ENCODE measurements at places on chromosomes 1 and 21. TPM values are rescaled to one million over a fixed set of nuclear protein-coding genes. Genes with fewer than 3 reads are reported as not detected.

- DNase-seq = peak; percentile 70
These were observed 2.7 kb upstream of the PRDM16 start for GRCh38 chr1:3066250-3066711.

DNA sequence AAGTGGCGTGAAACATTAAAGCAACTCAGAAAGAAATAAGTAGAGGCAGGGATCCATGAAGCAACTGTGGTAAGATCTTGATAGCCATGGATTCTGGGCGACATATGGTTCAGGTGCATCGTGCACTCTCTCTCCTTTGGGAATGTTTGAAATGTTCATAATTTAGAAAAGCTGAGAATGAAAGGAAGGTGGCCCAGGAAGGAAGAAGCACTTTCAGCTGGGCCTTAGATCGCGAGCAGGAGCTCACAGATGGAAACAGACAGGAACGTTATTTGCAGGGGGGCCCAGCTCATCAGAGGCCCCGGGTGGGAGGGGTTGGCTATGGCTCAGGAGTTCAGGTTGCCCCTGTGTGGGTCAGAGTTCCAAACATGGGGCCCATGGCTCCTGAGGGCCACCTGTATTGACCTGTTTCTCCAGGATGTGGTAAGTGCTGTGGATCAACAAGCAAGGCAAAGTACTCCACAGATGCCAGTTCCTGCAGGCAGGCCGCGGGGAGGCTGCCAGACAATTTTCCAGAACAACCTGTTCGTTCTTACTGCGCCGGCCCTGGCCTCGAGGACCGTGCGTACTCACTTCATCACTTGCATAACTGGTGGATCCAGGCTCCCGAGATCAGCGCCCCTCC lies 253.2 kb downstream of the TOMM20 start:
- DNase-seq = no peak

DNA sequence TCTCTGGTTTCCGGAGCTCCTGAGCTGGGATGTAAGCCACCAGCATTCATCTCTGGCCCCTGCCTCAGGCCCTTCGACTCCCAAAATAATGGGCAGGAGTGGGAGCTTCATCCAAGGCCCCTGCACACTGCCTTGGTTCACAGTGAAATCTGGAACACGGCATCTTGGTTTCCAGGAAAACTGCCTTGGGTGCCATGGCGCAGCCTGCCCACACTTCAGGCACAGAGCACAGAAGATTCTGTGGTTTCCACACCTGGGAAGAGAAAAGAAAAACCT lies 48.8 kb upstream of the POFUT2 start:
- DNase-seq = peak; percentile 11

Gene NECTIN4
- total RNA-seq = not detected

- no peak for DNase-seq
These were observed 53.8 kb downstream of the PRDM2 start for GRCh38 chr1:13753636-13754402.

All from spleen (tissue), 13 donors.